Fibroblast of upper back skin (primary cell): ENCODE measurements at places on chromosomes 2 and 18.
A peak's percentile ranks its signal among the peaks of the same experiment; 100 is the strongest.

DNA sequence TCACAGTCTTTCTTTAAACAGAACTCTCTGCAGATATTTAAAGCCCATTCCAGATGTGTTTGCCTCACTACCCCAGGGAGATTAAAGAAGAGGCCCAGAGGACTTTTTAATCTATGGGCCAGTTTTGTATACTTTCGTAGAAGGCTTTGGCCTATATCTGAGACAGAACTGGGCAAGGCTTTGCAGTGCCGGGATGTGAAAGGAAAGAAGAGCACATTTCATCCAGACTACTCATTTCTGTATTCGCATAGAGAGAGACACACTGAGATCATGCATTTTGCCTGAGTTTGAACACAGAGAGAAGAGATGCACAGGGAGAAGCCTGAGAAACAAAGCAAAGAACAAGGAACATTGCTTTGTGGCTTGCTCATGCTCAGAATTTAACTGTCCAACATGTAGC lies 54.9 kb upstream of the SLC5A7 start:
- no peak for DNase-seq

- no peak for DNase-seq
Observed at GRCh38 chr2:46136481-46136880, 160.7 kb upstream of the EPAS1 start.

GRCh38 chr2:15263976-15264685 lies 297.0 kb downstream of the NBAS start:
- DNase-seq = no peak

- DNase-seq = no peak
Observed at GRCh38 chr2:238791354-238791753, 56.5 kb upstream of the TWIST2 start.

GRCh38 chr18:24459772-24460171 lies 665 bp upstream of the HRH4 start:
- no peak for DNase-seq

GRCh38 chr2:206240327-206240726 lies 34.1 kb upstream of the ZDBF2 start:
- peak; percentile 24 for DNase-seq

GRCh38 chr2:61235716-61236115 lies 73.7 kb downstream of the C2orf74 start:
- DNase-seq = no peak

GRCh38 chr18:3212657-3213056 lies 7.1 kb downstream of the MYOM1 start:
- DNase-seq = no peak

GRCh38 chr2:71576541-71576940 lies 123.2 kb downstream of the DYSF start:
- no peak for DNase-seq

DNA sequence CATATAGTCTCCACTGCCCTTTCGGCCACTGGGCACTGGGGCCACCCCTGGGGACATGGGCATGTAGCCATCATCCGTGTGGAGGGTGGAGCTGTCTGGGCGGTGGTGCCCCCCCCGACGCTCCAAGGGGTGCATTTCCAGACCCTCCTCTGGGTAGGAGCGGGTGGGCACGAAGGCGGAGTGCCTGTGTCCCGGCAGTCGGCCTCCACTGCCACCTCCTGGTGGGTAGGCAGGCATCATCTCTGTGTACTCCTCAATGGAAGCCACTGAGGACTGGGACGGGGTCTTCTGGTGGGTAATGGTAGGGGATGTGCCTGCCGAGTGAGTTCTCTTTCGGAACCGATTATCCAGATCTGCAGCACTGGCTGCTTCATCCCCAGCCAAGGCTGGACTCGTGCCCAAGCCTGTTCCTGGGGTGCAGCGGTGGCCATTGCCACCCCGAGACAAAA lies 2.8 kb downstream of the IRS1 start:
- DNase-seq = no peak

DNA sequence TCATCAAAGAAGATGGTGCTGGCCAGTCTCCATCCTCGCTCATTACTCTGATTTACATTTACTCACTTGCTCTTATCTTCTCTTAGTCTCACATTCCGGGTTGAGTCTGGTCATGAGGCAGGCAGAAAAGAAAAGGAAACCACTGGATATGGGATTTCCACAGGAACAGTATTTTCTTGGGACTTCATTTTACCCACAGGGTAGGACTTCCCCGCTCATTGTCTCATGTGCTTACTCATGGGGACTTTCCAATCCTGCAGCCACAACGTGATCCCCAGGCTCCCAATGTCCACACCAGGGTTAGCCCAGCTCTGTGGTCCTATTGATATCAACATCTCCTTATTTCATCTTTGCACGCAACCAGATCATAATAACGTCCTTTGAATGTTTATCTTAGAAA lies 373.8 kb downstream of the TMEM182 start:
- no peak for DNase-seq

DNA sequence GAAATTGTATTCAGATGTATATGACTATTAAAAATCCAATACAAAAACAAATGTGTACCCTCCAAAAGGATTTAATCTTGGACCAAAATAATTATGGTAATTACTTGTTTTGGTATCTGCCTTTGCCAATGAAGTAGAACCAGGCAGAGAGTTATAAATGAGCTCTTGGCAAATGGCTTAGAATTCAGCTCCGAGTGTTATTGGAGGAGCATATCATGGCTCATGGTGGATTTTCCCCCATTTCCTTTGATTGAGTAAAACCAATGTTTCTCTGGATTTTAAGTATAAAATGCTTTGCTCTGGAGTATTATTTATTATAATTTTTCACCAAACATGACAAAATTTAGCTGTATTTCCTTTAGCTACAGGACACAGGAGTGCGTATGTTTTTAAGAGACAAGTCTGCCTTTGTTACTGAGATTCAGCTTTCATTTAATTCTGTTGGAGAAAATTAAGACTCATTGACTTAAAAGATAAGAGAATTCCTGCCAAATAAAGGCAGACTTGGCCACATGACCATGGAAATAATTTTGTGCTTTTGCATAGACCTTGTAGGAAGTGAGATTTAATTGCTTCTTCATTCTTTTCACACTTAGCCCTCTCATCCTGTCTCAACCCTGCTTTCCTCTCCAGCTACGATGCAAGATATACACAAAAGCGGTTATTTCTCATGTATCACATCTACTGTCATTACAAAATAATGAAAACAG lies 281.0 kb upstream of the SOX11 start:
- no peak for DNase-seq
